ENCODE measurements at places on chromosomes 6 and 20.

DNA sequence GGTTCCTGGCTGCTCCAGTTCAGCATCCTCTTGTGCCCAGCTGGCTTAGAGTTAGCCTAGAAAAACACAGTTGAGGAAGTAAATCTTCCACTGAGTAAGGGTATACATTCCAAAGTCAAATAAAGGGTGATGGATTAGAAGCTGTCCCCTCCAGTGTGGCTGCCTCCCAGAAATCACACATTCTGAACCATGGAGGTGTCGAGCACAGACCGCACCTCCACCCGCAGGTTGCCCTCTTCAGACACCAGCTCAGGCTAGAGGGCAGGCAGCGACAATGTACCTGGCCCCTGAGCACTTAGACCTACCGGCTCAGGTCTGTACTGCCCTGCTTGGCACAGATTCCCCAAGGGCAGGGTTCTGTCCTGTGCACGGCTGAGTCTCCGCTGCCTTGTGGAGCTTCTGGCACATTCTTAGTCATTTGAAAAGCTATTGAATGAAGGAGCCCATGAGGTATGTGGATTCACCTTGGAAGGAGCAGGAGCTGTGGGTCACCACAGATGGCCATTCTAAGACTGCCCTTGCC lies 118.1 kb downstream of the FAM120B start:
- no peak for DNase-seq

DNA sequence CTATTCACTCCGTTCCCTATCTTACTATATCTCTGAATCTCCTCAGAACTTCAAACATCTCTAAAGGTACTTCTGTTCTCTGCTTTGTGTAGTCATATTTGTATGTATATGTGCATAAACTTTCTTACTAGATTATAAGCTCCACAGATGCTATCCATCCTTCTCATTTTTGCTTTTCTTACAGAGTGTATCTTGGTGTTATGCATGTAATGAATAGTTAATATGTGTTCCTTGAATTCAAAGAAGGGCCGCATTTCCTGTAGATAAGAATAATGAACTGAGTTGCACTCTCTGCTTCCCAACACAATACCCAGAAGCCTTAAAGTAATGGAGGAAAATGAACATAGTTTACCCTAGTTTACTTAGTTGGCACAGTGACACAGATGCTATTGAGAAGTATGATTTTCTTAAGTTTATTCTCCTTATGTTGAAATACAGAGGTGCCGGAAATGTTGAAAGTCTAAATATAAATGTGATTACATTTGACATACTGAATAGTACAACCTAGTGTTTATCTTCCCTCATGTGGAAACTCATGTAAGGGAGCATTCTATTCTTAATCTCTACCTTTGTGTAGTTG lies 6.0 kb downstream of the NUS1 start:
- no peak for DNase-seq

DNA sequence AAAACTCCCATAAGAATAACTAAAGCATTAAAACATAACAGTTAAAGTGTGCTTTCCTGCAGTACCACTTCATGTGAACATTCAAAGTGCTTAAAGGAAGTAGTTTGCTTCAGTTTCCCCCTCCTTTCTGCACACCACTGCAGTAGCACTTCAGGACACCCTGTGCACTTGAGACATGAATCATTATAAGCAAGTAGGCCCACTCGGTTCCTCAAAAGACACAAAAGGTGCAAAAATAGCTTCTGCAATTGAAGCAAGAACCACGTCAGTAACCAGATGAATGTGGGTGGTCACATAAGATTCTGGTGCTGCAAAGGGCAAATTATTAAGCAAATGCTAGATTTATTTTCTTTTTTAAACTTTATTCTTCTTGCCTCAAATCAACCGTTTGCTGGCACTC lies 160.6 kb downstream of the HIVEP2 start:
- DNase-seq, result no peak

DNA sequence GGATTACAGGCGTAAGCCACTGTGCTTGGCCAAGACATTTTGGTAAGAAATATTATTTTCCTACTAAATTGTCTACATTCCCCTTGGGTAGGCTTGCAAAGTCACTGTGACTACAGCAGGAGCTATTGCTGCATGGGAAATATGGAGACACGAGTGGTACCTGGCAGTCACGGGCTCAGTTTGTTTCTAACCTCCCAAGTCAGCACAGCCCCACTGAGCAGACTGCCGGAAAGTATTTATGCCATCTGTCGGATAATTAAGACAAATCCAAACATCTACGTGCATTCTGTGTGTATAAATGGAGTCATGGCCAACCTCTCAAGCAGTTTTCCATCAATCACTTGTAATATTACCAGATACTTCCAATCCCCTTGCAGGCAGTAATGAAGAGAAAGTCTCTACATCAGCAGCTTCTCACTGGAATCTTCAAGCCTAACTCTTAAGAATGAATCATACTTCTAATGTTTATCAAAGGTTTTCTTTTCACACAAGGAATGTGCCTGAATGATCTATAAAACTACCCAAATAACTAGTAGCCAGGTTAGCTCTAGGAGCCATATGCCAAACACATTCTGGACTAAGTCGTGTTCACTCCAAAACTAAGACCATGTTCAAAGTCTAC lies 20.1 kb downstream of the PSMB1 start:
- no peak for DNase-seq

GRCh38 chr6:105797286-105797979 lies 288.7 kb upstream of the PRDM1 start:
- DNase-seq, result no peak

DNA sequence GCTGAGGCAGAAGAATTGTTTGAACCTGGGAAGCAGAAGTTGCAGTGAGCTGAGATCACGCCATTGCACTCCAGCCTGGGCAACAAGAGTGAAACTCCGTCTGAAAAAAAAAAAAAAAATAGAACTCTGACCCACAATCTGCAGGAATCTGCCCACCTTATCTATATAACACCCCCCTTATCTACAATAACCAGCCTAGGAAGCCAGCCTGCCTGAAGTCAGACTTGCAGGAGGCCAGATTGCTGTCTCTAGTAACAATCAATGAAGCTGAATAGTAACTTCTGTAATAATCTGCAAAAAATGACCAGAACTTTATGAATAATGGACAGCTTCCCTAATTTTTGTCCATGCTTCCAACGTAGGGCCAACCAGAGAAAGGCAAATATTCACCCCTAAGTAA lies 352.5 kb downstream of the CD83 start:
- DNase-seq, result no peak

GRCh38 chr6:85185977-85186376 lies 263.9 kb upstream of the NT5E start:
- no peak for DNase-seq

- DNase-seq, result no peak
Measured at GRCh38 chr20:57049296-57049695, 217.1 kb downstream of the BMP7 start.

DNA sequence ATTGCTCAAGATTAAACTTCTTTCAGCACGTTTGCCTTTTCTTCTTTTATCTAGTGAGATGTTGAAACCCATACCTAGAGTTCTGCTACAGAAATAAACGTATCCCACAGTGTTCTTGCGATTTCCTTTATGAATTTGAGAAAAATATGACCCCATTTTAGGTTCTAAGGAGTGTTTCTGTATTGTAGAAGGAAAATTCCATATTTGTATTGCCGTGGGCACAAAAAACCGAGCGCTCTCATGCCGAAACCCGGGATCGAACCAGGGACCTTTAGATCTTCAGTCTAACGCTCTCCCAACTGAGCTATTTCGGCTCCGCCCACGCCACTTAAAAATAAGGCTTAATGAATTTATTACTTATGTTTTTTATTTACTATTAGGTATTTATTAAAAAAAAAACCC lies 23.7 kb downstream of the ZNF311 start:
- peak; percentile 22 for DNase-seq

GRCh38 chr6:70557998-70558397 lies 8.7 kb upstream of the SDHAF4 start:
- DNase-seq, result no peak

DNA sequence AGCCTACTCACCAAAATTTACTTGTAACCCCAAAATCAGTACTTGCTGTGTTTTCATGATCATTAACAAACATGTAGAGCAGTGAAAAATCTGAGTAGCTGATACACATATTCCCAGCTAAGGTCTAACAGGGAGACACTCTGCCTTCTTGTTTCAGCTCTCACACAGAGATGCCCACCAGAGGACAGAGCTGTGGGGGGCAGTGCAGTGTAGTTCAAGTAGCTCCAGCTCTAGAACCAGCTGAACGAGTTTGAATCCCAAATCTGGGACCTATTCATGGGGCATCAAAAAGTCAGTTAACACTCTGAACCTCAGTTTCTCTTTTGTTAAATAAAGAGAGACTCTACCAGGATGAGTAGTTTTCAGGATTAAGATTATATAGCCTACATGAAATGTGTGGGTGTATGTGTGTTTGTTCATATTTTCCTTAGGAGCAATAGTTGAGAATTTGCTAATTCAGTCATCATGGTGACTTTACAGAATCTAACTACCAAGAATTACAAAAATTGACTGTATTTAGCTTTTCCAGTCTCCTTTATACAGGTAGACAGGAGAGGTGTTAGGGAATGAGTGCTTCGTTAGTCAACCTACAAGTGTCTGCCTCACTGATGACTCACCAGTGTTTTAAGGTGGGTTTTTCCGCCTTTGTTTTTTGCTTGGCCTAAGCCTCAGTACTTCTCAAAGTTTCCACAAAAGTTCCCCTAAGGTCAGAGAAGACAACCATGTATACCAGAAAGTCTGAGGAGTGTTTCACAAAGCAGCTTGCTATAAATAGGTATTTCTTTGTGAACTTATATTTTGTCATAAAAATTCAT lies 164.0 kb upstream of the RUNX2 start:
- no peak for DNase-seq

DNA sequence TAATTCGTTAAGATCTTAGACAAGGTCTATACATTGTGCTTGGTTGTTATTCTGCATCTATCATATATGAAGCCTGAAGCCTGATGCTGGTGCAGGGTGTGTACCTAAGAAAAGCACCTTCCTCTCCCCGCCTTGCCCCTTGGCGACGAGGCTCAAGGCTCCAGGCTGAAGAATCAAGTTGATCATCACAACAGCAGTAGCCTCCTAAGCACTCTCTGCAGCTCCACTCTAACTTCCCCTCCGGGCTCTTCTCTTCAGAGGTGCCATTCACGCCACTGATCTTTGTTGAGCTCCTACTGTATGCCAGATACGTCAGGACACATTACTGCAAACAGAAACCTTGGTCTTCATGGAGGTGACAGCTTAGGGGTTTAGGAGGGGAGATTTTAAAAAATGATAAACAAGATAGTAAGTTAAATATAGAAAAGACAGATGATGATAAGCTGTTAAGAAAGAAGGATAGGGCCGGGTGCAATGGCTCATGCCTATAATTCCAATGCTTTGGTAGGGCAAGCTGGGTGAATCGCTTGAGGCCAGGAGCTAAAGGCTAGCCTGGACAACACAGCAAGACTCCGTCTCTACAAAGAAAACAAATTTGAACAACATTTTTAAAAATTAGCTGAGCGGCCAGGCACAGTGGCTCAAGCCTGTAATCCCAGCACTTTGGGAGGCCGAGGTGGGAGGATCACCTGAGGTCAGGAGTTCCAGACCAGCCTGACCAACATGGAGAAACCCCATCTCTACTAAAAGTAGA lies 38.4 kb upstream of the ZNF217 start:
- DNase-seq, result no peak

- no peak for DNase-seq
Measured at GRCh38 chr6:92281571-92282076, 1137.7 kb downstream of the EPHA7 start.

DNA sequence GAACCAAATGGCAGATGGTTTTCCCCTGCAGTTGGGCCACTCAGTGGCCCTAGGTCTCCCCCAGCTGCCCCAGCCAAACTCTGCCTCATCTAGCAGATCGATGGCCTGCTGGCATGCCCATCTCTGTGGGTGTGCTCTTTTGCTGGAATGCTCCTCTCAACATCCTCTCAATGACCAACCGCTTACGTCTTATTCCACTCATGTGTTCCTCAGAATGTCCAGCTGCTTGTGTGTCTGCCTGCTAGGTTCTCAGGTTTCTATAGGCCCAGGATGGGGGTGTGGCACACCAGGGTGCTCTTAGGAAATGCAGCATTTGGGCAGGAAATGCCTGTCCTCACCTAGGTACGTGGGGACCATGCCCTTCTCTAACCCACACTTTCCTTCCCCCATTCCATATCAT lies 509.9 kb upstream of the SYNCRIP start:
- DNase-seq, result no peak

DNA sequence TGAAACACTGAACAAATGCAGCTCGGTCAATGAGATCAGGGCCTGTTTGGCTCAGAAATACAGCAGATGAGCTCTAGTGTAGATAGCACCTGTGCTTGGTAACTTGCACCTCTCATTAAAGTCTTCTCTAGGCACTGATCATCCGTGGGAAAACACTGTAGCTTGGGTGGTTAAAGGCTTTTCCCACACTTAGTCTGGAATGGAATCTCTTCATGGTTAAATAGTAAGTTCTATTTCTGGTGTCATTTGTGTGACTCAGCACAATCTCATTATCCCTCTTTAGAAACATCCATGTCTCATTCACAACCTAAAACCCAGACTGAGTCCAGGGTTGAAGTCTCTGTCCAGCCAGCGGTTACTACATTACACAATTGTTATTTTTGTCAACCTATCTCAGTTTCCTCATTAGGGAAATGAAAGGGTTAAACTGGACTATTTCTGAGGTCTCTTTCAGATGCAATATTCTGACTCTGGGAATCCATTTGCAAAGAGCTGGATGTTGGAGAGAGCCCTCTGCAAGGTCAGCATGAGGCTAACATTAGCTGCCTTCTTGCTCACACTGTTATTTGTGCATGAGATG lies 125.0 kb downstream of the ZDHHC14 start:
- DNase-seq, result no peak

DNA sequence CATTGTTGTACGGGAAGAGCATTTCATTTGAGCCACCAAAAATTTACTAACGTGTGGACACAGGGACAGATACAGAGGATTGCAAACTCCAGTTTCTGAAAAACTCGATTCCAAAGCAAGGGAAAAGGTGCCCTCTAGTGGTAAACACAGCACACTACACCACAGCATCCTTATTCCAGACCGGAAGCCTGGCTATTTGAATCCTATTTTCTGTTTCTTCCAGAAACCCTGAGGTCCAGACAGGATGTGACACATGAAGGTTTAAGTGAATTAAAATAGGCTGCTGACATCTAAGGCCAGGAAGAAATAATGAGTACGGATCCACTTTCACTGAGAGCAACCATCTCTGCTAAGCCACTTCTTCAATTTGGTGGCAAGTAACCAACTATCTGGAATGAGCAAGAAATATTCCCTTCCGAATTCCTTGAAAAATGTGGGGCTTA lies 31.8 kb upstream of the GMPR start:
- DNase-seq, result peak; percentile 15

DNA sequence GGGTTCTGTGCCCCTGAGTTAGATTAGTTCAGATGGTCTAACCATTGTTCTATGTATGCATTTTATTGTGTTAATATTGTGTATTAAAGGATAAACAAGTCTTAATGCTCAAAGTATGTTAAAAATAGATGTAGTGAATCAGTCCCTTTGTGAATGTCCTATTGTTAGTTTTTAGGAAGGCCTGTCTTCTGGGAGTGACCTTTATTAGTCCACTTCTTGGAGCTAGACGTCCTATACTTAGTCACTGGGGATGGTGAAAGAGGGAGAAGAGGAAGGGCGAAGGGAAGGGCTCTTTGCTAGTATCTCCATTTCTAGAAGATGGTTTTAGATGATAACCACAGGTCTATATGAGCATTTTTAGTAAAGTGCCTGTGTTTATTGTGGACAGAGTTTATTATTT lies 12.3 kb upstream of the HMGN4 start:
- no peak for DNase-seq

All from anterior cingulate cortex (tissue), 58 donors.